ENCODE measurements at places on chromosomes 2 and 18.

DNA sequence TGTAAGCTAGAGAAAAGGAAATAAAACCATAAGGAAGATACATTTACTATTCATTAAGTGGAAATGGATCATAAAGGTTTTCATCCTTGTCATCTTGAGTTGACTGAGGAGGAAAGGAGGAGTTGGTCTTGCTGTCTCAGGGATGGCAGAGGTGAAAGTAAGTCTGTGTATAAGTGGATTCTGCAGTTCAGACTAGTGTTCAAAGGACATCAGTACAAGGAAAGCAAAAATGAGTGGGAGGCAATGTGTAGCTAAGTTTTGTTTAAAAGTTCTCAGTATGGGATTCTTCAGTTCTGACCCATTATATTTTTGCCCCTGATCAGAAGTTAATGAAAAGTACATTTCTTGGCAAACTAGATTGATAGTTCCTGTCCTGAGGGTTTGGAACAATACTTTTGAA, 18.9 kb downstream of the SLC20A1 start:
- no peak for DNase-seq

- DNase-seq: no peak
Observed at GRCh38 chr18:13237641-13238040, 19.1 kb downstream of the LDLRAD4 start.

DNA sequence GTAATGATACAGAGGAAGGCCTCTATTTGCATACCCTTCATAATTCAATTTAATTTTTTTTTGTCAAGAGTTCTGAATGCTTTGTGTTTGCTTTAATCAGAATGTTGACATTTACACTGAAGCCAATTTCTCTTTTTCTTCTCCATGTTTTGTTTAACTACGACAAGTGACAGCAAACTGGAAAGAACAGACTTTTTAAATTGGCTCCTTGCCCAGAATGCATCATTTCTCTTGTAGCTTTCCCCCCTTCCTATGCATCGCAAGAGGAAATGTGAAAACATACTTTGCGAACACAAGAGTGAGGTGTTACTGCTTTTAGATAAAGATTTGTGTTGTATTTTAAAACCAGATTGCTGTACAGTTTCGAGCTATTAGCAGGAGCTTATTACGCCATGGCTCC, 955.2 kb upstream of the CELF4 start:
- no peak for DNase-seq

- DNase-seq: no peak
Observed at GRCh38 chr18:23377669-23378301, 75.3 kb upstream of the RIOK3 start.

DNA sequence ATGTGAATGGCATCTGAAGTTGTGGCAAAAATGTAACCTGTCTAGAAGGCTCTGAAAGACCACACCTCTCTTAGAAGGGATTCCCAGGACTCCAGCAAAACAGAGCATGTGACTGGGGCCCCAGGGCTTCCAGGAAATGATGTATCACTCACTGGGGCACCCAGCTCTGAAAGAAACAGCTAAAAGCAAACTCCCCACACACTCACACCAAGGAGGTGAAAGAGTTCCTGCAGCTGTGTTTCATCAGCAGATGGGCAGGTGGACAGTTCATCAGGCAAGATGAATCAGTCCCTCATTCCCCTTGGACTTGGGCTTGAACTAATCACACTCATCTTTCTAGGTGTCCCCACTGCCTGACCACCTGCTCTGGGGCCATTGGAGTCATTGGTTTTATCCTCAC, 76.2 kb downstream of the CCBE1 start:
- DNase-seq: no peak

GRCh38 chr2:215983581-215984351, 29.6 kb downstream of the MREG start:
- DNase-seq: no peak

GRCh38 chr18:79523736-79524180, 128.0 kb downstream of the NFATC1 start:
- no peak for DNase-seq

DNA sequence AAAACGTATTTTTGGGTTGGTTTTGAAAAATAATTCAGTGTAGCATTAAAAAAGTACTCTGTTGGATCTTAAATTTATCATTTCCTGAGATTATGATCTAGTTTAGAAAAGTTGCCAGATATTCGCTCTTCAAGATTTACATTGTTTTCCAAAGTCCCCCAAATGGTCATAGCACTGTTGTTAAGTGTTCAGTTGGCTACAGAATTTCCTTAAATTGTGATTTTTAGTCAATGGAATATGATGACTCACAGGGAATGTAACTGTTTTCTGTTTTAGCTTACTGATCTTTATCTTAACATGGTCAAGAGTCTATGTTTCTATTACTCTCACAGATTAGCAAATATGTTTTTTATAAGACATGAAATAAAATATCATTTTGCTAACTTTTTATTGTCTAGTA, 23.2 kb downstream of the PLCL1 start:
- DNase-seq: no peak

DNA sequence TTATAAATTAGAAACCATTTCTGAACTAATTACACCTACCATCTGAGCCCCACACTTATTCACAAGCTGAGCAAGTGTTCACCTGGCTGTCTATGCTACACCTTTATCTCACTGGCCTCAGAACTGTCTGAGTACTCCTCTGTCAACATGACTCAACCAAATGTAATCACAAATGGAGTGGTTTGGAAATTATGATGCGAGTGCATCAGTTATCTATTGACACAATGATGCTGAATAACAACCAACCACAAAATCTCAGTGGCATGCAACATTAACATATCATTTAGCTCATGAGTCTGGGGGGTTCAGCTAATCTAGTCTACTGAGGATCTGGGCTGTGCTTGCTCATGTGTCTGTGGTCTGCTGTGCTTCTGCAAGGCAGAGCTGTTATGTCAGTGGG, 184.2 kb upstream of the NXPH2 start:
- no peak for DNase-seq

- no peak for DNase-seq
Observed at GRCh38 chr2:37576831-37577230, 94.6 kb downstream of the CDC42EP3 start.

DNA sequence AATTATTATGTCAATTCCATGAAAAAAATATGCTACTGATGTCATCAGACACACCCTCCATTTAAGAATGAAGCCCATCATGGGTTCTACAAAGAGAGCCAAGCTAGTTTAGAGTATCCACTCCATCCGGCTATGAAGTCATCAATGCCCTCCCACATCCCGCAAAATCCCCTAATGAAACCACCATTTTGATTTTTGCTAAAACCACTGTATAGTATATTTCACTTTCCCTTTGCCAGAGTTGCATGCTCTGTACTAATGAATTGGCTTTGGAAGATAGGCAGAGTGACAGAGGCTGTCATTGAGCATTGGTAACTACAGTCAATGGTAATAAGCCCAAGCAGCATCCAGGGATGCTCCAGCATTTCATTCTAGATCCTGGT, 118.6 kb downstream of the ANKRD44 start:
- DNase-seq: no peak

DNA sequence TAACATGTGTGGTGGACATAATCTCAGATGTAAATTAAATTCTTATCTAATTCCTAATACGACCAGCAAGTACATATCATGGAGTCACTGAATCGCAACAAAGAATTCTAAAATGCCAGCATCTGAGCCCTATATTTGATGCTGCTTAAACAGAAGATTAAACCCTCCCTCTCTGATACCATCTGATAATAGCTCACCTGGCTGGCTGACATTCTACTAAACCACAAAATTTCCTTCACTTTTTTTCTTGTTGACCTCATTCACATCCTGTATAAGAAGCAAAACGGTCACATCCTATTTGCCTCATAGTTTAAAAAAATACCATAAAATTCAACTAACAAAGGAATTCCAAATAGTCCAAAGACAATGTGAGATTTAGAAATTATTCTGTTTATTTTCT, 371.6 kb upstream of the SLC8A1 start:
- no peak for DNase-seq
